ENCODE measurements at places on chromosomes 4 and X.

DNA sequence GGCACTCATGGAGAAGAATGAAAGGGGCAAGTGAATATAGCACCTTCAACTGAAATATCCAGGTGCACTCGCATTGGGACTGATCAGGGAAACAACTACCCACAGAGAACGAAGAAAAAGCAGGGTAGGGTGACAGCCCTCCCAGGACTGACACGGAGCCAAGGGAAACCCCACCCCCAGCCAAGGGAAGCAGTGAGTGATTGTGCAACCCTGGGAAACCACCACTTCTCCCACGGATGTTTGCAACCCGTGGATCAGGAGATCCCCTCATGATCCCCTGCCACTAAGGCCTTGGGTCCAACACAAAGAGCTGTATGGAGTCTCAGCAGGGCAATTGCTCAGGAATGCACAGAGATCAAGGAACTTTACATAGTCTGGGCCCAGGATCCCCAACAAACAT lies 158.5 kb upstream of the HCCS start:
- H3K36me3 ChIP-seq: no peaks in the 10 kb centered on the region
- no peak overlapping the region for H3K4me3 ChIP-seq
- no peak overlapping the region for H3K27ac ChIP-seq
- H3K27me3 ChIP-seq: no peaks in the 10 kb centered on the region

DNA sequence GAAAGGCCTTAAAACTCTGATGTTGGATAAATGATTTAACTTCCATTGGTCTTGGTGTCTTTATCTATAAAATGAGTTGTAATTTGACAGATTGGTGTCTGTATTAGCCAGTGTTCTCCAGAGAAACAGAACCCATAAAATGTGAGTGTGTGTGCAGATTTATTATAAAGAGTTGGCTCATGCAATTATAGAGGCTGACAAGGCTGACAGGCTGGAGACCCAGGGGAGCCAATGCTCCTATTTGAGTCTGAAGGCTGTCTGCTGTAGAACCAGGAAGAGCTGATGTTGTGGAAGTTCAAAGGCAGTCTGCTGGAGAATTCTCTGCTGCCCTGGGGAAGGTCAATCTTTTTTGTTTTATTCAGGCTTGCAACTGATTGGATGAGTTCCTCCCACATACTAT lies 131.7 kb downstream of the SLC4A4 start:
- no peak overlapping the region for H3K4me3 ChIP-seq
- no peak for DNase-seq
- no peaks in the 10 kb centered on the region for H3K27me3 ChIP-seq
- H3K4me1 ChIP-seq: no peaks in the 10 kb centered on the region

DNA sequence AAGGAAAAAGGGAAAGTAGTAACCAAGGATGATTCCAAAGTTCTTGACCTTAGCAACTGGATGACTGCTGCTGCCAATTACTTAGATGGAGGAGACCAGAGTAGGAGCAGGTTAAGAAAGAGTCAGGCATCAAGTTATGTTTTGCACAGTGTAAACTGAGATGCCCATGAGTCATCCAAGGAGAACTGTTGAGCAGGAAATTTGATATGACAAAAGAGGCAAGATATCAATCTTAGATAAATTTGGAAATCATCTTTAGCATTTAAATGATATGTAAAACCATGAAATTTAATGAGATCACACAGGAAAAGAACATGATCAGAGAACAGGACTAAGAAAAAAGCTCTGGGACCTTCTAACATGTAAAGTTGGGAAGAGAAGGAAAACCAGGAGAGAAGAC lies 361.3 kb downstream of the OPHN1 start:
- no peak overlapping the region for H3K4me3 ChIP-seq
- no peaks in the 10 kb centered on the region for H3K27me3 ChIP-seq
- no peak overlapping the region for H3K27ac ChIP-seq
- DNase-seq: no peak
- no peaks in the 10 kb centered on the region for H3K4me1 ChIP-seq
- H3K36me3 ChIP-seq: no peaks in the 10 kb centered on the region

GRCh38 chr4:150131581-150132228 lies 53.5 kb downstream of the DCLK2 start:
- H3K27me3 ChIP-seq: no peaks in the 10 kb centered on the region
- peaks cover 2% of the 10 kb centered on the region for H3K4me1 ChIP-seq
- H3K4me3 ChIP-seq: no peak overlapping the region
- no peak for DNase-seq

DNA sequence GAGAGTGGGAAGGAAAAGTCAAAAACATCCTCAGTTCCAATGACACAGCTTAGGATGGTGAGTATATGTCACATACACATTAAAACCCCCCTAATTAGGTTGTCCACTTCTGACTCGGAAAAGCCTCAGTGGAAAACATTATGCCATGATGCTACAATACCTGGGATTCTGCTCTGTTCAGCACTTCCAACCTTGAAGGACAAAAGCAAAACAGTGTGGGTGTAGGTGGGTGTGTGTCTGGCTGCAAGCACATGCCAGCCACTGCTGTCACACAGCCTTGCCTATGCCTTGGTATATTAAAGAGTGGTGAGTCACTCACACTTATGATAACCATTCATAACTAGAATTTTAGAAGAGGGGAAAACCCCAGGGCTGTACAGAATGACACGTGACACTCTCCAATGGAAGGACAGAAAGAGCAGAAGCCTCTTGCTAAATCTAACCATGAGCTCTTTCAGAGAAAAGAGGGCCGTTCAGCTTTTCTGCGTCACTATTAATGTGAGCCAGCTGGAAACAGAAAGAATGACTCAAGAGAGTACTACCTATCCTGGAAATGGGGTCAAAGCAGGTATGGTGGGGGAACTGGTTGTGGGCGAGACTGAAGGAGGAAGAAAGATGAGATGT lies 159.6 kb downstream of the TET2 start:
- no peak overlapping the region for H3K4me3 ChIP-seq
- no peak for DNase-seq
- no peaks in the 10 kb centered on the region for H3K36me3 ChIP-seq
- no peak overlapping the region for H3K27ac ChIP-seq
- H3K4me1 ChIP-seq: no peaks in the 10 kb centered on the region

DNA sequence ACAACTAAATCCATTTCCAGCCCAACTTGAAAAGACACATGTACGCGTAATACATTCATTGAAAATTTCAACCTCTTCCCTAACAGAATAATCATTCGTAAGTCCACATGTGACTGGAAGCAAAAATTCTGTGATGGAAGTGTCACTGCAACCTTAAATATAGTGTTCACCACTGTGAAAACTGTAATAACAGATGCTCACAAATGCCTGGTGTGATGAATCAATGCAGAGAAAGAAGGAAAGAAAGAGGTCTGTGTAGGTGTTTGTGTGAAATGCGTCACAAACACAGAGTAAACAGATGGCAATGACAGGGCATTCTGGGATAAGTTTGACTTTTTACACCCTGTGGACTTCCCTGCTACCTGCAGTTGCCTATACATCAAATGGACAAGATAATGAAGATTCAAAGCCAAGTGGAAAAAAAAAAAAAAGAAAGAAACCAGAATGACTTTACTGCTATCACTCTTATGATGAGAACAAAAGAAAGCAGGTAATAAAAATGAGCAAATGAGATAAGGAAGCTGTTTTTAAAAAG lies 123.3 kb downstream of the EPHA5 start:
- H3K27me3 ChIP-seq: no peaks in the 10 kb centered on the region
- no peaks in the 10 kb centered on the region for H3K36me3 ChIP-seq
- H3K4me1 ChIP-seq: no peaks in the 10 kb centered on the region
- no peak for DNase-seq
- H3K27ac ChIP-seq: no peak overlapping the region
- no peak overlapping the region for H3K4me3 ChIP-seq

All from body of pancreas (tissue), 4 donors.